ENCODE measurements at places on chromosomes 7 and 10.

GRCh38 chr10:78384049-78384431 is 350.4 kb downstream of the RPS24 start:
- DNase-seq = no peak

DNA sequence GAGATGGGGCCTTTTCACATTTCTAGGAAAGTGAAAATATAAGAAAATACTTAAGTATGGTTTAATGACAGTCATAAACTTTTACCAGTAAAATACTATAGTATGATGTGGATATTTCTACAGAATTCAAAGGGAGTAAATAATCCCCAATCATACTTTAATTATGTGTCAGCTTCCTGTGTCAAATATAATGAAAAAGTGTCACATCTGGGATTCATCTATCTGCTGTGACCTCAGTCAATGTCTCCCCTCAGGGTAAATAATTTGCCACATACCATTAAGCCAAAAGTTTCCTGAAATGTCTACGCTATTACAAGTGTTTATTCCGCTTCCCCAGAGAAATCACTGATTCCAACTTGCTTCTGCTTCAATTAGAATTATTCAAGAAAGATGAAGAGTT is 110.5 kb downstream of the ITGA8 start:
- DNase-seq = no peak

DNA sequence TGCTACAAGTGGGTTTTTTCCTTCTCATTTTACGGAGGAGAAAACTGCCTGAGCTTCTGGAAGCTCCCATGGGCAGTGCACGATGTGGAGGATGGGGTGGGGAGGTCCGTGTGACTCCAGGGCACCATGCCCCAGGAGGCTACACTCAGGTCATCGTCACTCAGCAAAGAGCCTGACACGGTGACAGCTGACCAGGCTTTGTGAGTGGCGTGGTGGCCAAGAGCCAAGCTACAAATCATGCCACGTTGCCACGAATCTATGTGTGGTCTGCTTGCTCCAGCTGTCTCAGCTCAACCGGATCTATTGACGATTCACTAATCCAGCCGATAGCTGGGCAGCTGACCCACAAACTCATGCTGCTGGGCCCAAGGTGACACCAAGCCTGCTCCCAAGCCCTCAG is 27.6 kb upstream of the C10orf71 start:
- DNase-seq = no peak

DNA sequence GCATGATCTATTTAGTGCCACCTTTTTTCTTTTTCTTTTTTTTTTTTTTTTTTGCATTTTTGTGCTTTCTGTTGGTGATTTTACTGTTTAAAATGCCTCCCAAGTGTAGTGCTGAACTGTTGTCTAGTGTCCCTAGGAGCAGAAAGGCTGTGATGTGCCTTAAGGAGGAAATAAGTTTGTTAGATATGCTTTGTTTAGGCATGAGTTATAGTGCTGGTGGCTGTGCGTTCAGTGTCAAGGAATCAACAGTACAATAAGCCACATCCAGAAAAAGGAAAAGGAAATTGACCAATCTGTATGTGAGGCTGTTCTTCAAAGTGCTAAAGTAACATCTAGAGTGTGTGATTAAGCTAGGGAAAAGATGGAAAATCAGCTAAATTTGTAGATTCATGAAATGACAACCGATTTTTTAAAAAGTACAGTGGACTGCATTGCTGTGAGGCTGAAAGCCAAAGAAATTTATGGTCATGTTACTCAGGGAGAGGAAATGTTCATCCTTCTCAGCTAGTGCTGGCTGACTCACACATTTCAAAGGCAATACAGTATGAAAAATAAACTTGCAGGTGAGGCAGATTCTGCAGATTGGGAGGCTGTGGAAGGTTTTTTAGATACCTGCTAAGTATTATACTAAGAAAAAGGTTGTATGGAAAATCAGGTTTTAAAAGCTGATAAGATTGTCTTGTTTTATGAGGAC is 122.7 kb upstream of the ADCY1 start:
- no peak for DNase-seq

GRCh38 chr7:123752534-123752933 is 3.7 kb upstream of the WASL start:
- no peak for DNase-seq

DNA sequence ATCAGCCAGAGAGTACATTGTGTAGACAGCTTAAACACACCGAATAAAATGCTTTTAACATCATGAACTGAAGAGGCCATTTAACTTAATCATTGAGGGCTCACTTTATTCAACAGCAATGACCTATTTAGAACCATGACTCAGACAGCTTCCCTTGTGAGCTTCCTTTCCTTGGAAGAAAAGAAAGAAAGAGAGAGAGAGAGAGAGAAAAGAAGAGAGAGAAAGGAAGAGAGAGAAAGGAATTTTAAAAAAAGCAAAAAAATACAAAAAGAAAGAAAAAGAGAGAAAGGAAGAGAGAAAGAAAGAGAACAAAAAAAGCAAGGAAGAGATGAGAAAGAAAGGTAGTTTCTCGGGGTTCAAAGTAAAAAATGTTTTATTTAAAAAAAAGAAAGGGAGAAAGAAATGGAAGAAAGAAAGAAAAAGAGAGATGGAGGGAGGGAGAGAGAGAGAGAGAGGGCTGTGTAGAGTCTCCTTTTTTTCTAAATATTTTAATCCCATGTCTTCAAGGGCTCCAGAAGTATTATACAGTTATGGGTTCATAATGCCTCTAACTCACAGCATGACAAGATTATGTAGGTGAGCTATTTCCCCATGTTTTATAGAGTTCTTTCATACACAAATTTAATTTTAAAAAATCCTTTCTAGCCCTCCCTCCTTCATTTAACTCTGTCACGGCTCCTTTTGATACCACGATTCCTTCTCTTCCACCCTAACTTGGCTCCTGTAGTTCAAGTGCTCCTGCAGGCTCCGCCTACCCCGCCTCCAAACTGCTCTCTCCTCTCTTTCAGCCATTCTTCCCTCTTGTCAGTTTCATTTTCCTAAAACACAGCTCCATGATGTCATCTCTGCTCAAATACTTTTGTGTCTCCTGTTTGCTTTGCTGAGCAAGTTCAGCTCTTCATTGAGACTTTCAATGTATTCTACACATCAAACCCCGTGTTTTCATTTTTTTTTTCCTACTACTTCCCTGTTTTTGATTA is 85.5 kb downstream of the PRTFDC1 start:
- DNase-seq = no peak

GRCh38 chr10:70498970-70499835 is 20.6 kb downstream of the PALD1 start:
- DNase-seq = no peak

DNA sequence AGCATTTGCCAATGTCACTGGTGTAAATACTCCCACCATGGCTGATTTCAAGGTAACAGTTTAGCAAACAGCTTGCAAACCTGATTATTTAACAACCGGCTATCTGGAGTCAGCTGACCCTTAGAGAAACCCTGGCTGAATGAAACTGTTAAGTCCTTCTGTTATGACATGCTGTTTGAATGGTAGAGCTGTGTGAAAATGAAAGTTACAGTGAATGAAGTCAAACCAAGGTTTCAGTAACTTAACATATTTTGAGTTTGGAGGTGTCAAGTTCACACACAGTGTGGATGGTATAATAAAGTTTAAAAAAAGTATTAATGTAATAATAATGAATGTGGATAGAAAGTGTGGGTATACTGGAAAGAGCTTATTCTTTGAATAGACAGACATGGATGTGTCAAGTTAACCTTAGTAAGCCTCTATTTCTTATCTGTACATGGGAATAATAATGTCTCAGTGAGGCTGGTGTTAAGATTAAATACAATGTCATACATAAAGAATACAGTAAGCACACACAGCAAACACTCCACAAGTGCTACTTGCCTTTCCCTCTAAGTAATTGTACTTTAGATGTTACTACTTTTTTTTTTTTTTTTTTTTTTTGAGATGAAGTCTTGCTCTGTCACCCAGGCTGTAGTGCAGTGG is 150.4 kb downstream of the TAX1BP1 start:
- no peak for DNase-seq

- no peak for DNase-seq
Observed at GRCh38 chr10:46069771-46070463, 23.8 kb upstream of the MSMB start.

DNA sequence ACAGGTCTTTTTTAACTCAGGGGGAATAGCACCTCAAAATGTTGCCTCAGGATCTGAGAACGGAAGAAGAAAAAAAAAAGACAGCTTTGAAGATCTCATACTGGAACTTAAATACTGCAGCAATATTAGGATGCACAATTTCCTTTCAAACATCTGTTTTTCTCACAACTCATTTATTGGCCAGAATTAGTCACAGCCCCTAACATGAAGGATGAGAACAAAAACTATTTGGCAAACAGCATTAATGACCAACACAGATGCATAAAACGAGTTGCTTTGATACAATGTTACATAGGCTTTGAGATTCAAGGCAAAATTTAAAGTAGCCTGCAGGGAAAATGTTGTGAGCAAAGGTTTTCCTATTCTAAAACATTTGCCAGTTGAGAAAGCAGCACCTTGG is 36.5 kb downstream of the JMJD1C start:
- DNase-seq = no peak

DNA sequence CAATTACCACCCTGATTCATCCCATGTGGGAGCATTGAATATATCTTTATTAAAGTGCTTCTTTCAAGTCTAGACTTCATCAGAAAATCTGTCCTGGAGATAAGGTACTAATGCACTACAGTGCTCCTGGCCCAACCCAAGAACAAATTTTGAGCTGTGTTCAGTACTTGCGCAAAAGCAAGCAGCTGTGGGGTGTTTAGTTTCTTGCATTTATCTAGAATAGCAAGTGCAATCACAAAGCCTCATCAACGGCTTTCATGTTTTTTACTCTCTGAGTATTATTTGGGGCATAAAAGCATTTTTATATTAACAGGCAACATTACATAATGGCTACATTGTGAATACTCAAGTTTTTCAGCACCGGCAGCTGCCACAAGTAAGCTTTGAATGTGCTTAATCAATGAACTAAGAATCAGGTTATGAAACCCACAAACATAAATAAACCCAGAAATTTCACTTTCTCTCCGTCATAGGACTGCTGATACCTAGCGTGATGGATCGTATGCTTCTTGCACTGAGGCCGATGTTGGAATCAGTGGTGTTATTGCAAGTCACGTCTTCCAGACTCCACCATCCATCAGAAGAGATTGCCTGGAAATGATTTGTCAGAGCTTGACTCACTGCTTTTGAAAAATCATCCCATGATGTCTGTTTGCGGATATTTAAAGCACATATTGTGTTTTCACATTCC is 113.1 kb downstream of the CTTNBP2 start:
- DNase-seq = no peak

DNA sequence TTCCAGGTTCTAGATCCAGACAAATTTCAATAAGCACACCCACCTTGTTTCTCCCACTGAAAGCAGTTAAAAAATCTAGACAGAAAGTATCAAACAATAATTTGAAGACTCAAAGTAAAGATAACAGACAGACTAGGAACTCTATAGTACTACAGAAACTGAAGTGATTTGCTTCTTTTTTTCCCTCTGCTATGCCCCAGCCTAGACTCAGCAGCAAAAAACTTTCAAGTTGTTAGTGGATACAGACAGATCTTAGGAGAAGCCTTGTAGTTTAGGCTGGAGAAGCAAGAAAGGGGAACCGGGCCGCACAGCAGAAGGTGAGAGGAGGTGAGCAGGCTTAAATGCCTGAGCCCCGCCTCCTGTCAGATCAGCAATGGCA is 65.1 kb downstream of the IGF2BP3 start:
- no peak for DNase-seq

- peak; percentile 16 for DNase-seq
Observed at GRCh38 chr7:55065511-55066229, 46.9 kb downstream of the EGFR start.

DNA sequence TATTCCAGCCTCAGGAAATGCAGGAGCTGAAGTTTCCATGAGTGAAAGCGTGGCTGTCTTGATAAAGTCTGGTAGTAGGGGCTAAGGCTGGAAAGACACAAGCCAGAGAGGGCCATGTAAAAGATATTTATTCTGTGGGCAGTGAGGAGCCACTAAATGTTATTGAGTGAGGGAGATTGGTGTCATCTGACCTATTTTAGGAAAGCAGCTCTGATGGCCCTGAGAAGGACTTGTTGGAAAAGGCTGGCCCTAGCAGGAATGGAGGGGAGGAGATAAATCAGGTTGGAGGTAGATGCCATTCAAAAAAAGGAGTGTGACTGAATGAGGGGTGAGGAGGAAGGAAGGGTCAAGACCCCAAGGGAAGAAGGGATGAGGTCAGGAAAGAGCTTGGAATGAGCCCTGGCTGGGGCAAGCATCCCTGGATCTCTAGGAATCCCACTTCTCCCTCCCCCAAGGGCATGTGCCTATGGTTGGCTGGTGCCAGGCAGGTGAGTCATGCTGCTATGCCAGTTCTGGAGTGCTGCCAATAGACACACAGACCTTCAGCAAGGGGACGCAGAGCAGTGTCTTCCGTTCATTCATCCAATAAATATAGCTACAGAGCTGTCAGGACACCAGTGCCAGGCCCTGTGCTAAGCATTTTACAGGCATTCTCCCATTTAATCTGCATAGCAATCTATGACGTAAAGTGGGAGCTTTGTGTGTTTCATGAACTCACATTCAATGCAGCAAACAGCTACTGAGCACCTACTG is 2.0 kb downstream of the ANKRD2 start:
- DNase-seq = no peak

DNA sequence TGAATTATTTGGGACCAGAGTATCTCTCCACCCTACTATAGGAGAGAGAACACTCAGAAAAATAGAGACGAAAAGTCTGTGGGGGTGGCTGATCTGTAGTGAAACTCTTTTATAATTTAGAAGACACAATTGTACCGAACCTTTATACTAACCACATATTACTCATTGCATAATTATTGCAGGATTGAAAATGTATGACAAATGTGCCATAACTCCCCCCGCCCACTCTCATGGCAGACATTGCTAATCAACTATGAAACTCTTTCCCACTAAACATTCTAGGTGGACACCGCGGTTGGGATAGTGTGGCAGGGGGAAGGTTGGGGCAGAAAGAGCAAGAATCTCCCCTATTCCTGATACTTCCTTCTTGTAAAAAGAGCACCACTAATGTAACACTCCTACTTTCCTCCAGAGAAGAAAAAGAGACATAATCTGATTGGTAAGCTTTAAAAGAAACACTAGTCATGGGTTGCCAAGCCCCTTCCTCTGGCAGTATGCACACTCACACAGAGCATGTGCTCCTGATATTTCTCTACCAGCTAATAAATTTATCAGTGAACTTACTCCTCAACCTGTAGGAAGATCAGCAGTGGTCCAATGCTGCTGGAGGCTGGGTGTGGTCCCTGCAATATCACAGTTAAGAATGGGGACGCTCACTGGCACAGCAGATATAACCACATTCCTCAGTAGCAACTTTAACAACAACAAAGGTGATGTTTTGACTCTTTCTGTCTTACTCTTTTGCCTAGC is 18.7 kb upstream of the ARID5B start:
- no peak for DNase-seq

DNA sequence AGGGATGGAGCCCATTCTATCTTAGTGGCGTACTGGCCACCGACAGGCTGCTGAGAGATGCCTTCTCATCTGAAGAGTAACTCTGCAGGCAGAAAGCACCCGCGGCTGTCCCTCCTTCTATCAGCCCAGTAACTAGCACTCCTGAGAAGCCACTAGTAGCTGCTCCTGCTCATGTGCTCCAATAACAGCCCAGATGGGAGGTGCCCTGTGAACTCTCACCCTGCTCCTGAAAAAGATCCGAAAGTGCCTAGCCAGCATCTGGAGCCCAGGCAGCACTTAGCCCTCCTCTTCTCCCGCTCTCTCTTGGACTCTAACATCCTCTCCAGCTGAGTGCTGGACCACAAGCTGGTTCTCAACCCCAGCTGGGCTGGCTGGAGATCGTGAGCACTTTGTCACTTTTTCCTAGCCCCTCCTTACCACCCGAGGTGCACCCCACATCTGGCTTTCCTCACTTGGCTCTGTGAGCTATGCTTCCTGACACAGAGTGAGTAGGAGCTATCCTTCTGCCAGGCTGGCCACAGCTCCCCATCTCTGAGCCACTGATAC is 239.2 kb downstream of the GRID1 start:
- DNase-seq = no peak

GRCh38 chr10:89942217-89942616 is 240.8 kb downstream of the KIF20B start:
- no peak for DNase-seq

All from nephron progenitor cell (in vitro differentiated cells).